ENCODE measurements at places on chromosomes 1 and 21.

GRCh38 chr1:45364294-45364693 lies 24.1 kb upstream of the MUTYH start:
- no peak for DNase-seq

GRCh38 chr1:193971595-193971994 lies 785.2 kb upstream of the B3GALT2 start:
- no peak for DNase-seq

DNA sequence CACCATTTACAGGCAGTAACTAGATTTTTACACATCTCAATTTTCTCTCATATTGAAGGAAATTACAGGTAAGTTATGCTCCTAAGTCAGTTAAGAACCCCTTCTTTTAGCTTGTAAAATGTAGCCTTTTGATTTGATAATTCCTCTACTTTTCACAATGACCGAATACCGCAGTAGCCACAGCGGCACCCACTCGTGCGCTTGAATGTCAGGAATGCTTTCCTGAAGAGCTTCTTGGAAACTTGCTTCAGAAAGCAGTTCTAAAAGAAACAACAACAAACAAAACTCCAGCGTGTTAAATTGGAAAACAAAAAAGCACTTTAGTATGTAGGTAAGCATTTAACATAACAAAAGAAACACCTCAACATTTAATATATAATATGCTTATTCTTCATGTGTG lies 9.9 kb upstream of the DNTTIP2 start:
- DNase-seq: no peak

GRCh38 chr1:212485571-212485912 lies 52.8 kb downstream of the NENF start:
- DNase-seq: no peak

- no peak for DNase-seq
Measured at GRCh38 chr1:234702342-234703000, 92.5 kb upstream of the IRF2BP2 start.

GRCh38 chr1:233375653-233376052 lies 48.1 kb downstream of the MAP3K21 start:
- DNase-seq: no peak

DNA sequence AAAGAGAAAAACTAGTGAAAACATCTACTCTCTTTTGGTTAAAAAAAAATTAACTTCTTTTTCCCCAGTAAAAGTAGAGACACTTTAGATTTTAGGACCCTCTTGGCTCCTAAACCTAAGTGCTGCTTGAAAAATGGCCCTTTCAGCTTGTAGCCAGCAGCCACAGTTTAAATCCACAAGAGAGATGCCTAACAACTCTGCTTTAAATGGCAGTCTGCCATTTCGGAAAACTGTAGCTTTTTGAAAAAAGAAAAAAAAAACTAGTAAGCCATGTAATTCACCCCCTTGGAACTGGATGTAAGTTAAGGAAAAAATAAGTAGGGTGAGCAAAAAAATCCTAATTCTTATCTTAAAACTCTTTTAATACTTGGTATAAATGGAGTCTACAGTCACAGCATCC lies 56.0 kb downstream of the LHX9 start:
- no peak for DNase-seq

- DNase-seq: no peak
Measured at GRCh38 chr1:178649582-178650350, 75.3 kb upstream of the RALGPS2 start.

GRCh38 chr21:32574946-32575925 lies 10.1 kb downstream of the TCP10L start:
- DNase-seq: no peak

DNA sequence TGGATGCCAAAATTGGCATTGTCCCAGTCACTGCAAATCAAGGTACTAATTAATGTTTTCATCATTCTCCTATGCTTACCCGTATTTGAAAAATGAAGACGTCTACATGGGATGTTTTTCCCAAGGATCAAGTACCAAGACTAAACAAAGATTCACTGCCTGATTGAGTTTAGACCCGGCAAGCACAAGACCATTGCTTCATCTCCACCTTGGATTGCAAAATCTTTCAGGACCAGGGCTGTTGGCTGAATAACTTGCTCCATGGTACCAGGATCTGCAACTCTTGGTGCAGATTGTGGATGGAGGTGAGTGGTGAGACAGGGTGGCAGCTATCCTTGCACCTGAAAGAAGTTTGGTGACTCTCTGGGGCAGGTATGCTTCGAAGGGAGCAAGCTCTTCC lies 122.5 kb upstream of the ETS2 start:
- no peak for DNase-seq

DNA sequence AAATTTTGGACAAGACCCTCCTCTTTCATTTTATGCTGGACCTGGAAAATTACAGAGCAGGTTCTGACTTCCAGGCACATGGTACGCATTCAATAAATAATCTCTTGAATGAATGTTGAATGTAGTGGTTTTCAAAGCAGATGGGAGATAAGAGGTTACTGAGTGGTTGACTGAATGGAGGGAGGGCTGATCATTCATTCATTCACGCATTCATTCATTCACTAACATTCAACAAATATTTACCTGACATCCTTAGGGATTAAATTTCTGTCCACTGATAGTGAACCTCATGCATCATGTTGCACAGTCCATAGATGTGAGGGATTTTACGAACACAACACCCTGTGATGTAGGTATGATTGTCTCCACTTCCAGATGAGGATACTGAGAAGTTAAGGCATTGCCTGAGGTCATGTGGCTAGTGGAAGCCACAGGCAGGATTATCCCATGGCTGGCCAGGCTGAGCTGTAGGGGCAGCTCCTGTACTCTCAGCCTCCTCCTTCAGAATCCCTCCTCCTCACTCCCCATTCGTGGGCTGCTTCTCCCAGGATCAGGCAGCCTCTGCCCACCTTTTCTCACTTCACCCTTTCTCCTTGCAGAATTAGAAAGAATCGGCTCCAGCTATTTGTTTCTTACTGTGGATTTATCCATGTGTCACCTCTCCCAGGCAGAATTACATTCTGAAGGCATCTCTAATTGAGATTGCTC lies 48.4 kb upstream of the ATP5PO start:
- DNase-seq: no peak

GRCh38 chr1:226511296-226511695 lies 37.3 kb upstream of the STUM start:
- no peak for DNase-seq

- no peak for DNase-seq
Measured at GRCh38 chr1:163130225-163130856, 61.2 kb downstream of the RGS4 start.

DNA sequence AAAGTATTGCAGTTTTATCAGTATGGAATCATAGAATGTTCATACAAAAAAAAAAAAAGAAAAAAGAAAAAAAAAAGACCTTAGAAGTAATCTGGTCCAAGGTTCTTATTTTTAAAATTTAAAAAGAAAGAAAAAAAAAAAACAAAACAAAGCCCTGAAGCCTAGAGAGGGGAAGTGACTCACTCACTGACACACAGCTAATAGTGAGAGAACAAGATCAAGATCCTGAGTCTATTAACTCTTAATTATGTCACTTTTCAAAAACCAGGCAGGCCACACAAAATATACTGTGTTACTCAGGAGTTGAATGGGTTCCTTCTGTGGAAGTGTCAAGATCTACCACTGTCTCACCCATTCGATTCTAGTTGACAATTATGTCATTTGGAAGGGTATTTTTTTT lies 433.9 kb upstream of the DAB1 start:
- no peak for DNase-seq

DNA sequence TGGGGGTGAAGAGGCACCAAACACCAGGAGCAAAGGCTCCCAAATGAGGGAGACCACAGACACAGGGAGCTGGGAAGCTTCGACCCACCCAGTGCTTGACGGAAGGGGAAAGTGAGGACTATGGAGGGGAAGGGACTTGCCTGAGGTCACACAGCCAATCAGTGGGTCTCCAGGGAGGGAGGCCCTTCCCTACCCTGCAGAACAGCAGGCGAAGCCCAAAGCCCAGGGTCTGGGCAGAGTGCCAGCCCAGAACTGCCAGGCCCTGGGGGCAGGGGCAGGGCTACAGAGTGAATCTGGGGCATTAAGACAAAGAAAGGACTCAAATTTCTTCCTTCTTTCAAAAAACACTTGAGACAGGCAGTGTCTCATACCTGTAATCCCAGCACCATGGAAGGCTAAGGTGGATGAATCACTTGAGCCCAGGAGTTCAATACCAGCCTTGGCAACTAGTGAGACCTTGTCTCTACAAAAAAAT lies 45.5 kb upstream of the ECE1 start:
- DNase-seq: no peak

- no peak for DNase-seq
Measured at GRCh38 chr1:46411601-46412341, 17.7 kb downstream of the FAAH start.

GRCh38 chr21:15252431-15252830 lies 187.6 kb upstream of the NRIP1 start:
- DNase-seq: no peak

GRCh38 chr21:32424674-32425073 lies 12.2 kb downstream of the EVA1C start:
- no peak for DNase-seq

- no peak for DNase-seq
Measured at GRCh38 chr1:161051219-161051618, 5.4 kb upstream of the USF1 start.

- no peak for DNase-seq
Measured at GRCh38 chr1:156112276-156113137, 2.0 kb upstream of the LMNA start.

- no peak for DNase-seq
Measured at GRCh38 chr1:235424092-235424491, 56.9 kb downstream of the TBCE start.

GRCh38 chr1:115641762-115642167 lies at the start of gene VANGL1:
Gene VANGL1, plus strand, starts transcription at chr1:115641970. Its CDS starts 9,444 bp downstream, at chr1:115651414.
- peak; percentile 25 for DNase-seq

DNA sequence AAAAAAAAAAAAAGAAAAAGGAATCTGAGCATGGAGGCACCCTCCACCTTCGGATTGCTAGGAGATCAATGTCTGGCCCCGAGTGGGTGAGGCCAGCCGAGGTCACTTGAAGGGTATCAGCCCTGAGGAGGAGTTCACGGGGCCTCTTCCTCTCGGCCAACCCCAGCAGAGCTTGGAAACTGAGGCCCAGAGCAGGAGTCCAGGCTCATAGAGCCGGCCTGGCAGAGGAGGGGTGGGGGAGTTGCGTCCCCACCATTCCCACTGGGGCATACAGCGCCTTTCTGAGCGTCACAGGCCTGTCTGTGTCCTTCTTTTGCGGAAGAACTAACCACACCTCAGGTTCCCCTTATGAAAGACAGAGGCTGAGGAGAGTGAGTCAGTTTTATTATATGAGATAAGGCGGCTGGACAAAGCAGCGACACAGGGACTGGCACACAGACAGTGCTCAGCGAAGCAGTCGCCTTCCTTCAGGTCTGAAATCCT lies 17.1 kb upstream of the EPHA2 start:
- DNase-seq: no peak

GRCh38 chr1:42979036-42979430 lies 20.4 kb upstream of the SLC2A1 start:
- DNase-seq: no peak

DNA sequence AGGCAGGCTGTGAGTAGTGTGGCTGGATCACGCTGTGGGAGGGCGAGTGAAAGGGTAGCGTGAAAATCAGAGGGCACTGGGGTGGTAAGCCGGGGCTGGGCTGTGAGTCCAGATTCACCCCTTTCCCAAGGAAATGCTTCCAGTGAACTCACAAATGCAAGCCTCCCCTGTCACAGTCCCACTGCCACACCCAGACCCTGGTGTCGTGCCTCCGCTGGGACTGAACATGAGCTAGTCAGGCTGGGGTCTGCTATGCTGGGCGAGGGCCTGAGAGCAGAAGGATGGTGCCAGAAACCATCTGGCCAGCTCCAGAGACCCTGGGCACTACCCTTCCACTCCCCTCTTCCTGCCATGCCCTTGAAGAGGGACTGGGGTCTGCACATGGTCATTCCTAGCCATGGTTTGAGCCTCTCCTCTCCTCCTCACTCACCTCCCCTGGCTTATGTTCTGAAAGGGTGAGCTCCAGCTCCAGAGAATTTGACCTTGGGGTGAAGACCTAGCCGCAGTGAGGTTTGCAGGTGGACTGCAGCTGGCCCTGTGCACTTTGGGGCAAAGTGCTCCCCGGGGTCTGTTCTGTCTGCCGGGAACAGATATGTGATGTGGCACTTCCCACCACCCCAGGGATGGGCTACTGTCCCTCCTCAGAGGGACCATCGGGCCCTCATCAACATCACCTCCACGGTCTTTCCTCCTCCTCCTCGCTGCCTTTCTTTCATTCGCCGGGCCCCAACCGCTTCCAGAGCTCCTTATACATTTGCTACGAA lies 365.6 kb downstream of the RPS6KC1 start:
- DNase-seq: no peak

GRCh38 chr1:18900303-18900841 lies 2.0 kb downstream of the ALDH4A1 start:
- DNase-seq: no peak

DNA sequence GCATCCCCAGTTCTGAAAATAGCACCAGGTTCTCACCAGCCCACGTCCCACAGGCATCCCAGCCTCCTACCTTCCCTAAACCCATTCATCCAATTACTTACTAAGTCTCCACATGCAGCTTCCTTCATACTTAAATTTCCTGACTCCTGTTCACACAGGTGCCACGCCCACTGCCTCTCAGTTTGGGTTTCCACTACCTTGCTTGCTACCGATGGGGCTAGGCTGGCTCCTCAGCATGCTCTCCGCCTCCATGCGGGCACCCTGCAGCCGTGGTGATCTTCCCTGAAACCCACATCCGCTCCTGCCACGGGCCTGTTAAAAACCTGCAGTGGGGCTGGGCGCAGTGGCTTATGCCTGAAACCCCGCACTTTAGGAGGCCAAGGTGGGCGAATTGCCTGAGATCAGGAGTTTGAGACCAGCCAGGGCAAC lies 70.4 kb upstream of the ANGPTL1 start:
- DNase-seq: no peak

DNA sequence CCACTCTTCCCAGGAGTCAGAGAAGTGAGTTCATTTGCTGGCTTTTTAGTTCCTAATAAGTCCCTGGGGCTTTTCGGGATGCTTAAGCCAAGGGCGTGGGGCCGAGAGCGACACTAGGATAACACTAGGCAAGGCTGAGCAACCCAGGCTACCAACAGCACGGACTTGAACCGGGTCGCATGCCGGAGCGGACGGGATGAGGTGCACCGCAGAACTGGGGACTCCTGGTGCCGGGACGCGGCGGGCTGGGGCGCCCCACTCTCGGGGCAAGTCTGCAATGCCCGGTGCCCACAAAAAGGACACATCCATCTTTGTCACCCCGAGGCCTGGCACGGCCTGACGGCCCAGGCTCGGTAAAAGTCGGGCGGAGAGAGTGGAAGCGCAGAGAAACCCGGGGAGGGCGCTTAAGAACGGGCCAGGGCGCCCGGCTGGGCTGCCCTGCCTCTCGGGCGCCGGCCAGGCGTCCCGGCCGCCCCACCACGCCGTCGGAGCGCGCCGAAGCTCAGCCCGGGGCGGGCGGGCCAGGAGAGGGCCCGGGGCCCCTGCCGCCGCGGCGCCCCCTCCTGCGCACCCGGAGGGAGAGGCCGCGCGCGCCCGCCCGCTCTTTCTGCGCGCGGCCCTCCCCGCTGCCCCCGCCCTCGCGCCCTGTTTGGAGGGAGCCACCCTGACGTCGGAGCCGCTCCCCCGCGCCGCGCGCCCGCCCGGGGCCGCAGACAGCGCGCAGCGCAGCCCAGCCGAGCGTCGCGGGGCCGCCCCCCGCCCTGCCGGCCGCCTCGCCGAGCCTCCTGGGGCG lies at the start of gene NBL1:
Gene NBL1, plus strand, starts transcription at position 710 of the 793 bp plus-strand sequence. CDS start 10,720 bp downstream, outside the sequence.
- DNase-seq: peak; percentile 78

Measured in CD4-positive, alpha-beta T cell treated with Interleukin-17A for 1 hour (primary cell).